ENCODE measurements at places on chromosomes 3 and 15. TPM values are rescaled to one million over a fixed set of nuclear protein-coding genes. Genes with fewer than 3 reads are reported as not detected.

The CLEC3B gene
- total RNA-seq, result 127 TPM

DNA sequence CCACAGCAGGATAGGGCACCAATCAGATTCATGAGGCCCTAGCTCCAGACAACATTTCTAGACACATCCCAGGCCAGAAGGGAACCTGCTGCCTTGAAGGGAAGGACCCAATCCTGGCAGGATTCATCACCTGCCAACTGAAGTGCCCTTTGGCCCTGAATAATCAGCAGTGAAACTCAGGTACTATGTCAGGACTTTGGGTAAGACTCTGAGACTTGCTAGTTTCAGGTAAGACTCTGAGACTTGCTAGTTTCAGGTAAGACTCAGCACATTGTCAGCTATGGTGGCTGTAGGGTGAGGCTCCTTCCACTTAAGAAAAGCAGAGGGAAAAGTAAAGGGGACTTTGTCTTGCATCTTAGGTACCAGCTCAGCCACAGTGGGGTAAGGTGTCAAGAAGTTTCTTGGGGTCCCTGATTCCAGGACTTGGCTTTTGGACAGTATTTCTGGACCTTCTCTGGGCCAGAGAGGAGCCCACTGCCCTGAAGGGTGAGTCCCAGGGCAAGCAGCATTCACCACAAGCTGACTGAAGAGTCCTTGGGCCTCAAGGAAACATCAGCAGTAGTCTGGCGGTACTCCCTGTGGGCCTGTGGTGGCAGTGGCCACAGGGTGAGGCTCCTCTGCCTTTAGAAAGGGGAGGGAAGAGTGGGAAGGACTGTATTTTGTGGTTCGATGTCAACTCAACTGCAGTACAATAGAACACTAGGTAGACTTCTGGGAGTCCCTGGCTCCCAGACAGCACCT, 13.7 kb upstream of the COL8A1 start:
- ATAC-seq, result no peak

GRCh38 chr3:15861163-15861562, 63.4 kb upstream of the ANKRD28 start:
- ATAC-seq, result no peak

- peak; percentile 89 for ATAC-seq
Observed at GRCh38 chr3:190566043-190566933, 52.4 kb downstream of the IL1RAP start.

DNA sequence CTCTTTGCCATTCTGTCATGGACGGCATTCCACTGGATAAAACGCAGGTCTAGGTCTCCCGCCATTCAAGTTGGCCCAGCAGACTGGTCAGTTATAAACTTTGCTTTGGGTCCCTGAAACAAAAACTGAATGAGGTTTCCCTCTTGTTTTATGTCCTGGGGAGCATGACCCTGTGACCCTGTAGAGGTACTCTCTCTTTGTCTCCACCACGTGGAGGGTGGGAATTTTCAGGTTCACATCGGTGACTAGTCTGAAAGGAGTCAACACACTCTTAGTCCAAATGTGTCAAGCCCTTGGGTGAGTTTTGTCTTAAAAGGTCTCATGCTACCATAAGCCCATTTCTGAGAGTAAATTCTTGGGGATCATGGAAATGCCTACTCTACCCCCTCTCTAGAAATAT, 139.9 kb downstream of the PLCH1 start:
- no peak for ATAC-seq

DNA sequence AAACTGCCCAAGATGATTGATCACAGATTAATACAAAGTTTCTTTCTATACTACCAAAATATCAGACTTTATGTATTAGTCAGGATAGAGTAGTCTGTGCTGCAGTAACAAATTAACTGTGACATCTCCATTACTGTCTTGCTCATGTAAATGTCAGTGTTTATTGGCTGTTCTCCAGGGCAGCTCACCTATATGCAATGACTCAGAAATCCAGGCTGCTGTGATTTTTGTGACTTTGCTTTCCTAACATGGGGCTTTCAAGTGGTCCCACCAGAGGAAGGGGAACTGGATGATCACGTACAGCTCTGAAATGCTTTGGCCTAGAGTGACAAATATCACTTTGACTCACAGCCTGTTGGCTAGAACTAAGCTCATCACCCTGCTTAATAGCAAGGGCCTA, 12.9 kb downstream of the PLS1 start:
- ATAC-seq, result no peak

The ASB14 gene
- total RNA-seq, result not detected

DNA sequence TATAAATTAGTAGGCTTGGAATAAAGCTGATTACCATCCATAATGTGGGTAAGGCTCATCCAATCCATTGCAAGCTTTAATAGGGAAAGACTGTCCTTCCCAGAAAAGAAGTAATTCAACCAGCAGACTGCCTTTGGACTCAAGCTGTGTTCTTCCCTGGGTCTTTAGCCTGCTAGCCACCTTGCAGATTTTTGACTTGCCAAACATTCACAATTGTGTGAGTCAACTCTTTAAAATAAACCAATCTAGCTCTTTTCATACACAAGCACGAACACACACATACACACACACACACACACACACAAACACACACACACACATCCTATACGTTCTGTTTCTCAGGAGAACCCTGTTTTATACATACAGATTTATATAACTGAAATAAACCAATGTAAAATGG, 248.1 kb downstream of the NAALADL2 start:
- no peak for ATAC-seq

GRCh38 chr3:107496855-107497254, 25.9 kb upstream of the BBX start:
- ATAC-seq, result no peak

DNA sequence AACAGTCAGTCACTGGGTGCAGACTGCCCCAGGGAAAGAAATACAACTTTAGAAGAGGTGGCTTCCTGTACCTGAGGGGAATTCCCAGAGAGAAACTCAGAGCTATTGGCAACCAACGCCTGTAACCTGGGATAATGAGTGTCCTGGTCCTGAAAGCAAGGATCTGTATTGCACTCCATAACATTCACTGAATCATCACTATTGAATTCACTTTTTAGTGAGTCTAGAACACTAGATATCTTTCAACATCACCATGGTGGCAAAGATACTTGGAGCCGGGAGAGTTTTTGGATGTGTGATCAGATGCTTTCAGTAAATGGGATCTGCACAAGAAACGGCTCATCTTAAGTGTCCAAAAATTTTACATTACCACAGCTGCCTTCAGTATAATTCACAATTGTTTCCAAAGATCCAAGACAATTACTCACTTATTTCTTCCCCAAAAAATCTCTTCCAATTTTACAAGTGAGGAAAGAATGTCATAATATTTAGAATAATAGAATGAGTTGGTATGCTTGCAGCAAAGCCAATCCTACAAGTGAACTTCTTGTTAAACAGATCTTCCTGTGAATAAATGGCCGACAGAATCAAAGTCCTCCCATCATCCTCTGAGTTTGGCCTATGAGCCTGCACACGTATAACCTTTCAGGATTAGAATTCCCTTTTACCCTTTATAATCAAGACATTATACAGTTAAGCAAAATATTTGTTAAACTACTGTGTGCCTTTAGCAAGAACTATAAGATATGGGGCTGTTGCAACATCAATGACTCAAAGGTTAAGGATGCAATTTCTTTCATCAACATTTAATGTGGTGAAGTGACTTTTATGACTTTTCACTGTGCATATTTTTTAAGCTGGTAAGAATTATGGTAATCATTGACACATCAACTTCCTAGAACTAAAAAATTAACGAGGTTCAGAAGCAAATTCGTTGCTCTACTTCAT, 243.3 kb upstream of the COL8A1 start:
- ATAC-seq, result no peak

Measured in gastroesophageal sphincter (tissue), 4 donors.